ENCODE measurements at places on chromosomes 16 and 17. TPM values are rescaled to one million over a fixed set of nuclear protein-coding genes. Genes with fewer than 3 reads are reported as not detected.

DNA sequence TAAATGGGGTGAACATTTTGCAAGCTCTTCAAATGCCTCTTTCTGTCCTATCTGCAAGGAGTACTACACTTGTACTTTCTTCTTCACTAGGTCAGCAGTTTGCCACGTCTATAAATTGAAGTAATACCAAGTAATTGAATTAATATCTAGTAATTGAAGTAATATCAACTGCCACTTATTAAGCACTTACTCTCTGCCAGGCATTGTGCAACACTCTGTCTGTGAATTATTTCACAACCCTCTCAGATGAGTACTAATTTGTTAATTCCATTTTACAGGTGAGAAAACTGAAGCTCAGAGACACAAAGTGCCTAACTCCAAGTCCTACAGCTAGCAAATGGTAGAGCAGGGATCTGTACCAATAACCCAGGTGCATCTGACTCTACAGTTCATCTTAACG is 4.1 kb downstream of the SDR42E1 start:
- peak; percentile 14 for DNase-seq

DNA sequence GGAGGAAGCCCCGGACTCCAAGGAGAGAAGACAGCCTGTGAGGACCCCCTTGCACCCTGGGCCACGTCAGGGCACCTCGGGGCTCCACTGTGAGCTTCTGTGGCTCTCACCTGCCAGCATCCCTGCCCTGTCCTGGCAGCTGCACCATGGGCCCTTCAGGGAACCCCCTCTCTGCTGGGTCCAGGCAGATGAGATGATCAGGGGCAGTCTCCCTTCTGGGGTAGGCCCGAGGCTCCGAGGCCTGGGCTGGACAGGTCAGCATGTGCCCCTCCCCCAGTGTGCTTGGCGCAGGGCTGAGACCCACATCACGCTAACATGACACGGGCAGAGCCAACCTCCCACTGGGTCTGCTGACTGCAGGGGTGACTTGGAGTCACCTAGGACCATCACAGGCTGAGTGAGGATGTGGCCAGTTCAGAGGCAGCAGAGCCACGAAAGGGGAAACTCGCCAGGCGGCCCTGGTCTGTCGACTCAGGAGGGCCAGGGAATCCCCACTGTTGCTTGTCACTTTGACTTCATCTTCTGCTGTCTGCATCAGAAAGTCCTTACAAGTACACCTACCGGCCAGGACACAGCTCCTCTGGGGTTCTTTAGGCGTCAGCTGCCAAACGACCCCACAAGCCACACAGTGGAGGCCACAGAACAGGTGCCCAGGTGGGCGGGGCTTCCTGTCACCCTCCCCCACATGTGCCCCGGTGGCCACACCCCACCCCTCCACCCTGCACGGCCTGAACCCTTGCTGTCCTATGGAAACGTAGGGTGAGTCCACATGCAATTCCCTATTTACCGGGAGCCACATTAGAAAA is 2.2 kb downstream of the GALNS start:
- no peak for DNase-seq

Gene HASPIN
- 5.5 TPM for total RNA-seq

Gene ADORA2B
- 50.5 TPM for total RNA-seq

DNA sequence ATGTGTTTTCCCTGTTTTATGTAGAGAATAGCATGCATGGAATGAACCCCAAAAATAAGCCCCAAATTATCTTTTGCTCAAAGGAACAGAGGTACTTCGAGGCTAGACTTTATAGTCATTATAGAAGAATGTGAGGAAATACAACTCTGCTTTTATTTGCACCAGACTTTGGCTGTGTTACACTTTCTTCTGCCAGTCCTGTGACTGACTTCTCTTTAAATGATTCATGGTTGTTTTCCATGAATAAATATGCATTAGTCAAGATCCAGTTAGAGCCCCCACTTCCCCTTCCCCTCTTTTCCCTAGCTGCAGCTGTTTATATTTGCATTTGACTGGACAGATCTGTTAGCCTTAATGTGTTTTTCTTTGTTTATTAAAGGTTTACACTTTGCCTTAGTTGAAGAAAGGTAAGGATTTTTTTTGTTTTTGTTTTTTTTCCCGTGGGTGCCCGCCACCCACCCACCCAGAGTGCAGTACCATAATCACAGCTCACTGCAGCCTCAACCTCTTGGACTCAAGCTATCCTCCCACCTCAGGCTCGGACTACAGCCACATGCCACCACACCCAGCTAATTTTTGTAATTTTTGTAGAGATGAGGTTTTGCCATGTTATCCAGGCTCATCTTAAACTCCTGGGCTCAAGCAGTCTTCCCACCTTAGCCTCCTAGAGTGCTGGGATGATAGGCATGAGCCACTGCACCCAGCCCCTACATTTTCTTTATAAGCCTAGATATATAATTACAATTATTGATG is 152.6 kb downstream of the CYB561 start:
- peak; percentile 45 for DNase-seq

DNA sequence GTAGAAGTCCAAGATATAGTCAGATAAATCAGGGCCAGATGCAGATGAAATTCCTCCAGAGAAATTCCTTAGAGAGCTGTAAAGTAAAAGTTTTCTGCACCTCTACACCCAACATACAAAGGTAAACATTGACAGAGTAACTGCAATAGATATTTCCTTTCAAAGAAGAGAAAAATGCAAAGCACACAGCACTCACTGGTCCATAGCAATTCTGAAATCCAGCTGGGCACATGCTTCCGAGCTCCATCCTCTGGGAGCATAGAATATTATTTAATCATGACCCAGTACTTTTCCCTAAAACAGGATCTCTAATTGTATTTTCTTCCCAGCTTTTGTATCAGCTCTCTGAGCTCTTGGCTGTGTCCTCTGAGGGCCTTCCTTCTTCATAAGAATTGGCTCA is 239.5 kb upstream of the IRX3 start:
- DNase-seq, result no peak

DNA sequence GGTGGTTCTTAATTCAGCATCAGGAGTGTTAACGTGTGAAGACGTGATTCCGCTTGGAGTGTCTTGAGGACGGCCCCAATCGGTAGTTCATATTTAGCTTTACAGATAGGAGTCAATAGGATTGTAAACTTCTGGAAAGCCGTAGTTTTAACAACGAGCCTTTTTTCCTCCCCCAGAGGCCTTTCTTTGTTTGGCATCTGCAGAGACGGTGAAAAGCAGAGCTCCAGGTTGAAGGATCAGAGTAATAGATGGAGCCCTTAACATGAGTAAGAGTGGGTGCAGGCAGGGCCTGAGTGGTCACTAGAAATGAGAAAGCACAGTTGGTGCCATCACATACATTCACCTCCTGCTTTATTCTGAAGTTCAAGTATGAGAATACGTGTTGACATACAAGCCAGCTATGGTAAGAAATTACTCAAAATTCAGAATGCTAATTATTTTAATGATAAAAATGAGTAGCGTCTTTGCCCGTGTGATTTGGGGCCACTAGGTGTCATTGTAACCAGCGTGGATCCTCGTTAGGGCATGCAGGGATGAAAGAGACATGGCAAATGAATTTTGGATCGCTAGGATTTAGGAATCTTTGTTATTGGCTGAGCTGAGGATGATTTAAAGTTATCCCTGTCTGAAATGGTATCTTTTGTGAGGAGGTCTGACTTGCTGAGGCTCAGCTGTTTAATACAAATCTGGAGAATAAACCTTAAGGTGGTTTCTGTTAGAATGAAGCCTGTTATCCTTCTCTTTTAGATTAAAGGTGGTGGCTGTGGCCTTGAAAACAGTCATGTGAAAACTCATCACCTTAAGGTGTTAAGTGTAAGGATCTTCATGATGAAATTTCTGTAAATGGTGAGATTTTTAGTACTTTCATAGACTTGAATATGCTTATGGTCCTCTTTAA is 18.6 kb downstream of the PRCD start:
- DNase-seq, result peak; percentile 44

DNA sequence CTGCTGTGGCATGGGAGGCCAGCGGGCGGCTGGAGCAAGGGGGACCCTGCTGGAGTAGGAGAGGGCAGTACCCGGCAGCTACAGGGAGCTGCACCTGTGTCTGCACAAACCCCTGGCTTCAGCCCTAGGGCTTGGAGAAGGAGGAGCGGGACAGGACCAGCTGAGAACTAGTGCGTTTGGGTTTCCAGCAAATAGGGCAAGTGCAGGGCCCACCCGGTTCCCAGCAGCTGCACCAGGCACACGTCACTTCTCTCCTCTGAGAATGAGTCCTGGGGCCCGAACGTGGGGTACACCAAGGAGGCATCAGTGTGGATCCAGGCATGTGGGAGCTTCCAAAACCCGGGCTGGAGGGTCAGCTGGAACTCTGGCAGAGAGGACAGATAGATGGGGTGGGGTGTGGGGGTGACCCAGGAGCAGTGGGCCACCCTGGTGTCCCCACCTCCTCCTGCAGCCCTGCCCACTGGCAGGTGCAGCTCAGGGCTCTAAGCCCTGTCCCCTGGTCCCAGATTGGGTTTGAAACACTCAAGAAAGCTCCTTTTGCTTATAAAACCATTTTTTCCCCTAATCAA is 5.6 kb downstream of the C16orf89 start:
- no peak for DNase-seq

GRCh38 chr16:86095906-86096485 is 197.0 kb downstream of the IRF8 start:
- no peak for DNase-seq

DNA sequence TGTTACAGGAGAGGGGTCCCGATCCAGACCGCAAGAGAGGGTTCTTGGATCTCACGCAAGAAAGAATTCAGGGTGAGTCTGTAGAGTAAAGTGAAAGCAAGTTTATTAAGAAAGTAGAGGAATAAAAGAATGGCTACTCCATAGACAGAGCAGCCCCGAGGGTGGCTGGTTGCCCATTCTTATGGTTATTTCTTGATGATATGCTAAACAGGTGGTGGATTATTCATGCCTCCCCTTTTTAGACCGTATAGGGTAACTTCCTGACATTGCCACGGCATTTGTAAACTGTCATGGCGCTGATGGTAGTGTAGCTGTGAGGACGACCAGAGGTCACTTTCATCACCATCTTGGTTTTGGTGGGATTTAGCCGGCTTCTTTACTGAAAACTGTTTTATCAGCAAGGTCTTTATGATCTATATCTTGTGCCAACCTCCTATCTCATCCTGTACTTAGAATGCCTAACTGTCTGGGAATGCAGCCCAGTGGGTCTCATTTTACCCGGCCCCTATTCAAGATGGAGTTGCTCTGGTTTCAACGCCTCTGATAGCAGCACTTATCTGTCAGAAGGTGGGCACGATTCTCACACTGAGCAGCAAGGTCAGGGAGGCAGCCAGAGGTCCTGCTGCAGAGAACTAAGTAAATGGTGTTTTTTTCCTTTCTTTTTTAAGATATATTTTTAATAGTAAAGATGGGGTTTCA is 26.5 kb upstream of the XYLT2 start:
- no peak for DNase-seq

- DNase-seq, result peak; percentile 70
These were observed 2.9 kb downstream of the RNASEK start for GRCh38 chr17:7014995-7015958.

- DNase-seq, result peak; percentile 67
These were observed 13.8 kb downstream of the CTRL start for GRCh38 chr16:67917852-67918236.

DNA sequence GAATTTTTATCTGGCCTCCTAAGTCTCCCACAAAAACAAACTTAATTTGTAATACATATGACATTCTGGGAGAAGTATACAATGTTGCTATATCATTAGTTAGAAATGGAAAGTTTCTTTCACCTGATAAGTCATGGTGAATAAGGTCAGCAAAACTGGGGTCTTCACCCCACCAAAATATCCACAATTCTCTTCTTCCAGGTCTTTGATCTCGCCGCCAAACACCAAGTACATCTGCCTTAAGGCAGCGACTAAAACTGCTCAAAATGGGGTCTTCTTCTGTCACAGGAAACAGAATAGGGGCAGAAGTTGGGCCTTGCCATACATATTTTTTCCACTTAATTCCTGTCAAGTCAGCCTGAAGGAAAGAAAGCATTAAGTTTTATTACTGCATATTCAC is 2.1 kb downstream of the MED13 start:
- DNase-seq, result no peak

GRCh38 chr17:63140255-63140654 is 174.2 kb downstream of the TANC2 start:
- DNase-seq, result peak; percentile 70

Gene TIMP2
- total RNA-seq, result 157 TPM

DNA sequence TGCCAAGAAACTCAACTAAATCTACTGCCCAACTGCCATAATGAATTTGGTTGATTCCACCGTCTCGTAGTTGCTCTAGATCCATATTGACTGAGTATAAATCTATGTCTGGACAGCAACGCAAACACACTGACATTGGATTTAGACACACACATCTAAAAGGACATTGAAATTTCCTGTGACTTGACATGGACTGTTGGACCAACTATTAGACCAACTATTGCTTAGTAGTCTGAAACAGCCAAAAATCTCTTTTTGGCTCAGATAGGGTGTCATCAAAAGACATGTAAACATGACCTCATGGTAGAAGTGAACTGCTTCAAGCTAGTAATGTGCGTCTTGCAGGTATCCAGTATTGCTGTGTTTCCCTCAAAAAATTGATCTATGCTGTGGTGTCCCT is 31.3 kb downstream of the KIAA0513 start:
- no peak for DNase-seq

Gene SMTNL2
- total RNA-seq, result not detected

- DNase-seq, result no peak
These were observed 35.6 kb upstream of the ENDOV start for GRCh38 chr17:80379348-80379747.

- DNase-seq, result peak; percentile 40
These were observed 37.6 kb downstream of the ZNF750 start for GRCh38 chr17:82802075-82802780.

Gene ZDHHC1
- 5.2 TPM for total RNA-seq

DNA sequence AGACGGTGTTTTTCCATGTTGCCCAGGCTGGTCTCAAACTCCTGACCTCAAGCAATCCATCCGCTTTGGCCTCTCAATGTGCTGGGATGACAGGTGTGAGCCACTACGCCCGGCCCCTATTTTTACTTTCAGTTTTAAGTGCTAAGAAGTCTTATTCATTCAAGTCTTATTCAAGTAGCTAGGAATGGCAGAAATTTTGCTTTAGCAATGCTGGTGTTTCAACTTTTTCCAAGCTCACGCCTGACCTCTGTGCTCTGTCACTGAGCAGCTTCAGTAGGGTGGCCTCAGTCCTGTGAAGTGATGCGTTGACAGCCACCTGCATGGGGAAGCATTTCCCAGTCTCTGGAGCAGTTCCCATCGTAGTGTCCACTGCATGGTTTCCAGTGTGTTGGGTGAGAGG is 12.9 kb downstream of the ZNF750 start:
- no peak for DNase-seq

DNA sequence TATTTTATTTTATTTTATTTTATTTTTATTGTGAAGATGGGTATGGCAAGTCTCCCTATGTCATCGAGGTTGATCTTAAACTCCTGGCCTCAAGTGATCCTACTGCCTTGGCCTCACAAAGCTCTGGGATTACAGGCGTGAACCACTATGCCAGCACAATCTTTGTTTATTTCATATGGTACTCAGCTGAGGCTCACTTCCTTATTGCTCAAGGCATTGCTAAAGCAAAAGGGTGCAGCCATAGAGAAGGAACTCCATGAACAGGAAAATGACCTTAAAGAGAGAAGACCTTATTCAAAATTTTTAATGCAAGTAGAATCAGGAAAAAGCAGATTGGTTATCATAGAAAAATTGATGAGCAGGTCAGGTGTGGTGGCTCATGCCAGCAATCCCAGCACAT is 110.6 kb upstream of the RBBP6 start:
- no peak for DNase-seq

Data from fibroblast of villous mesenchyme (primary cell).